ENCODE measurements at places on chromosomes 11 and 22. TPM values are rescaled to one million over a fixed set of nuclear protein-coding genes. Genes with fewer than 3 reads are reported as not detected.
A peak's percentile ranks its signal among the peaks of the same experiment; 100 is the strongest.

- ATAC-seq: no peak
These were observed 101.6 kb downstream of the CSNK2A3 start for GRCh38 chr11:11251394-11251970.

- no peak for ATAC-seq
These were observed 16.4 kb downstream of the PPM1F start for GRCh38 chr22:21936151-21936775.

The MRGPRD gene
- not detected for total RNA-seq

GRCh38 chr11:37509506-37509905, 911.5 kb upstream of the RAG2 start:
- ATAC-seq: no peak

DNA sequence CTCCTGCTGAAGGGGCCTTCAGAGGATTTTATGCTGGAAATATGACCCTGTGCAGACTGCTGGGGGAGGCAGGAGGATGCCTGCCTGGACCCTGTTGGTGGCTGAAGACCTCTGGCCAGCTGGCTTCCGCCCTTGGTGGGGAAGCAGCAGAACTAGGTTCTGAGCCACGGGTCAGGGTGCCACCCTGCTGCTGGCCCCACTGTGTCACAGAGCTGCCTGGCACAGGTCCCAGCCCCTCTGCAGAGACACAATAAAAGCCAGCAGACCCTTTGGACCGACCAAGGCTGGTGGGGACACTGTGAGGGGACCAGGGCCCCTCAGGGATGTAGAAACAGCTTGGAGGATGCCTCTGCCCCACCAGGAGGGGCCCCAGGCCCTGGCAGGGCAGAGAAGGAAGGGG, 6.9 kb upstream of the SREBF2 start:
- ATAC-seq: no peak

- no peak for ATAC-seq
These were observed 424.6 kb downstream of the BUD13 start for GRCh38 chr11:116348226-116348625.

The LMO2 gene
- not detected for total RNA-seq

GRCh38 chr11:79201677-79202347, 239.0 kb downstream of the TENM4 start:
- ATAC-seq: peak; percentile 45

DNA sequence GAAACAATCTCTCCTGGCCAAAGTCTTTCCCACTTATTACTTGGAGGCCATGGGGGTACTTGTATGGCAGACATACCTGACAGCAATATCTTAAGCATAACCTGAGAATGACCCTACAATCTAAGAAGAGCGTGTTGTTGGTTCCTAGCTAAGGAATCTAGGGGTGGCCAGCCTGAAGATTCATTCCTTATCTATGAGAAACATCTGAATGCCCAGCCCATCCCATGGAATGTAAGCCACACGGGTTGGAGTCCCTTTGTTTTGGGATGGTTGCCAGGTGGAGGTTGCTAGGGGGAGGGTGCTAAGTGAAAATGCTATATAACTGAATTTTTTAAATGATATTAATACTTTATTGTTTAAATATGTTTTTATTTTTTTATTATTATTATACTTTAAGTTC, 725.0 kb downstream of the ETS1 start:
- ATAC-seq: no peak

DNA sequence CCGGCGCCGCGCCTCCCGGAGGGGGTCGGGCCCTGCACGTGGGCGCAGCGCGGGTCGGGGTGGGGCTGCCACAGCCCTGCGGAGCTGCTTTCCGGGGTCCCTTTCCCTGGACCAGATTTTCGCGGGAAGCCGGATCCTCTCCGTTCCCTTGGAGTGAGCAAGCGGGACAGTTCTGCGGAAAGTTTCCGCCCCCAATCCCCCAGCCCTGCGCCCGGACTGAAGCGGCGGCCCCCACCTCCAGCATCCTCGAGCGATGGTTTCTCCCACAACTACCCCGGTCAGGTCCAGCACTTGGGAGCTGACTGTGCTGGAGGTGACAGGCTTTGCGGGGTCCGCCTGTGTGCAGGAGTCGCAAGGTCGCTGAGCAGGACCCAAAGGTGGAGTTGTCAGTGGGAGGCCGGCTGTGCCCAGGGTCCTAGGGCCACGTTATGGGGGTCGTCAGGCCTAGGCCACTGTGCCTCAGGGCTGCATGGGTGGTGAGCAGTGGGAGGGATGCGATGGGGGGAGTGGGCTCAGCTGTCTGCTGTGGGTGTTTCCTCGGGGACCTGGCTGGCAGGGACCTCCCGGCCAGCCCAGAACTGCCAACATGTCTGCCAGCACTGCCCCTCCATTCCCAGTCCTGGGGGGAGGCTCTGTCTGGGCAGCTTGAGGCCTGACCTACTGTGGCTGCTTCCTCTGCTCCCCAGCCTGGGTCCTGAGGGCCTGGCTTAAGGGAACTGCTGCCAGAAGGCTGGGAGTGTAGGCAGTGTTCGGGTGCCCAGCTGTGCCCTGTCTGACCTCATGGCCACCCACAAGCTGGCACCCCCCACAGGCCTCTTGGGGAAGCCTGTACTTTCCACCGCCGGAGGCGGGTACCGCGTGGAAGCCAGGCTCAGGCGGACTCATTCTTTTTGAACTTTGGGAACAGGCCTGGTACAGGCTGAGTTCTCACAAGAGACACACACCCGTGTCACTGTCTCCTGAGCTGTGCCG, 726 bp downstream of the ST3GAL4 start:
- ATAC-seq: peak; percentile 14

GRCh38 chr11:108206969-108207682, 15.3 kb downstream of the NPAT start:
- no peak for ATAC-seq

The OR51I1 gene
- not detected for total RNA-seq

The LUZP2 gene
- total RNA-seq: not detected

GRCh38 chr22:21803811-21804249, 63.6 kb downstream of the MAPK1 start:
- no peak for ATAC-seq

DNA sequence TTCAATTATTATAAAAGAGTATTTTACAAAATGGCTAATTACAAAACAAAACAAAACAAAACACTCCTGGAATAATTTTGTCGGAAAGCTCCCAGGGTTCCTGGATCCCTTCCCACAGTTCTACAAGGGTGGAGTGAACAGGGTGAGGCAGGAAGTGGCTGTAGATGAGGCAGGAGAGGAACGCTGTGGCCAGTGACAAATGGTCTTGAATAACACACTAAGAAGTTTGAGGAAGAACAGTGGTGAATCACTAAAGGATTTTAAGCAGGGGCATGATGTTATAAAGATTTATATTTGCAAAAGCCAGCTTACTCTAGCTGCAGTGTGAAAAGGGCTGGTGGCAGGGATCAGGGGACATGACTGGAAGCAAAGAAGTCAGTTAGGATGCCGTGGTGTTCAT, 33.8 kb upstream of the APOA1 start:
- ATAC-seq: no peak

The FOLR2 gene
- not detected for total RNA-seq

The KCNJ1 gene
- not detected for total RNA-seq

The OR51B2 gene
- total RNA-seq: not detected

The ASPHD2 gene
- total RNA-seq: 13.2 TPM

The RAG2 gene
- total RNA-seq: not detected

GRCh38 chr22:22716136-22716665, 71.8 kb downstream of the GGTLC2 start:
- no peak for ATAC-seq

- ATAC-seq: peak; percentile 92
These were observed 42.2 kb upstream of the INCENP start for GRCh38 chr11:62081378-62082291.

The UBE4A gene
- total RNA-seq: 48.3 TPM

DNA sequence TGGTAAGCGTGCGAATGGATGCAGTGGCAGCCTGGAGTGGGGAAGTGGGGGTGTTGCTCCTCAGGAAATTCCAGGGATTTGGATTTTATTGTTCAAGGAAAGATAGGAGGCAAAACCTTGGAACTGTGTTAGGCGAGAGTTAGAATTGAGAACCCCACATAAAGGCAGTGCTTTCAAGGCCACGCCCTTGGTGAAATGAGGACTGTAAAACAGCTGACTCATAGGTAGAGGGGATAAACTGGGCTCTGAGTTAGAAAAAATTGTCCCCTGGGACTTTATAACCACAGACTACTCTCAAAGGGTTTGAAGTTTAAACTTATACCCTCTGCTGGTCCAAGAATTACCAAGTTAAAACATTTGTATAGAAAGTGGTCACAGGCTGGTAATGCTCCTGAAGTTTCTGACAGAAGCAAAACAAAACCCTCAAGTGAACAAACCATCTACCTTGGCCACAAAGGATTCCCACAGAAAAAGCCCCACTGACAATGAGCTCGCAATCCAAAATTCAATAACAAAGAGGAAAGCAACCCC, 250.3 kb upstream of the TBCEL start:
- no peak for ATAC-seq

GRCh38 chr11:32008880-32009551, 81.9 kb upstream of the RCN1 start:
- ATAC-seq: no peak

- ATAC-seq: peak; percentile 35
These were observed 12.5 kb downstream of the RAC2 start for GRCh38 chr22:37231406-37232139.

The ISX gene
- total RNA-seq: not detected

DNA sequence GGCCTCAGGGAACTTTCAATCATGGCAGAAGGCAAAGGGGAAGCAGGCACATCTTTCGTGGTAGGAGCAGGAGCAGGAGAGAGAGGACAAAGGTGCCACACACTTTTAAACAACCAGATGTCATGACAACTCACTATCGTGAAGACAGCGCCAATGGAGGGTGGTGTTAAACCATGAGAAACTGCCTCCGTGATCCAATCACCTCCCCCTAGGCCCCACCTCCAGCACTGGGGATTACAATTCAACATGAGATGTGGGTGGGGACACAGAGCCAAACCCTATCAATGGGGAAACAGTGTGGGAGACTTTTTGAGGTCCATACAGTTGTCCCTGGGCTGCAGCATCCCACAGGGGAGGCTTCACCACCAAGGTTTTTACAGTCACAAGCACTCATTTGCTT, 41.9 kb upstream of the CFAP300 start:
- ATAC-seq: no peak

DNA sequence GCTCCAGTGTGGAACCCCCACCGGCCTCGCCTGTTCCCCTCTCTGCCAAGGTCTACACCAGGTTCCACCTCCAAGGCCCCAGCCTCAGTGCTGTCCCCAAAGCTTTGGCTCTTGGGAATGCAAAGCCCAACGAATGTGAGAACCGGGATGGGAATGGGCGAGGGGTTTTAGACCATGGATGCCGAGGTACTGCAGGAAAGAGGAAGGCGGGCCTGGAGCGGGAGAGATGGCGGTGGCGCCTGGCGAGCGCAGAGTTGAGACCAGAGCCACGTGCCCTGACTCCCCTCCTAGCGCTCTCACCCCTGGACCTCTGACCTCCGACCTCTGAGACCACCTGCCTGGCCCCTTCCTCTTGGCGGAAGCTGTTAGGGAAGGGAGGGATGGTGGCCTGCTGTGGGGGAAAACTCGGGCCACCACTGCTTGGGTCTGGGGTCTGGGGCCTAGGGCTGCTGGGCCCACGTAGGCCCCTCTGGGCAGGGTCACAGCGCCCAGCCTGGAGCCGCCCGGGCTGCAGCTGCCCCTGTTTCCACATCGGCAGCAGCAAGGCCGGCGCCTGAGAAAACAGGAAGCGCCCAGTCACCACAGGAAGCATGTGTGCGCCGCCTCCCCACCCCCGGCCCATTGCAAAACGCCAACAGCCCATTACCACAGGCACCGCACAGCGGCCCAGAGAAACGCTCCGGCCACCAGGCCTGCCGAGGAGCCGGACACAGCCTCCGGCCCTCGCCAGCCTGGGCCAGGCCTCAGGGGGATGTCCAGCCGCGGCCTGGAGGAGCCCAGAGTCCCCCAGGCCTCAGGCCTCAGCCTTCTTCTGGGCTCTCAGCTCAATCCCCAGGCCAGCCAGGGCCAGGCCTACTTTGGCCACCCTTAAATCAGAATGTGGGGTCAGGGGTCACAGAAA, 13.8 kb upstream of the SLC39A13 start:
- ATAC-seq: peak; percentile 89
